DMS 273 treated with DMSO at 0.1 percent for 48 hours (cell line): ENCODE measurements at places on chromosomes 2 and 18.

DNA sequence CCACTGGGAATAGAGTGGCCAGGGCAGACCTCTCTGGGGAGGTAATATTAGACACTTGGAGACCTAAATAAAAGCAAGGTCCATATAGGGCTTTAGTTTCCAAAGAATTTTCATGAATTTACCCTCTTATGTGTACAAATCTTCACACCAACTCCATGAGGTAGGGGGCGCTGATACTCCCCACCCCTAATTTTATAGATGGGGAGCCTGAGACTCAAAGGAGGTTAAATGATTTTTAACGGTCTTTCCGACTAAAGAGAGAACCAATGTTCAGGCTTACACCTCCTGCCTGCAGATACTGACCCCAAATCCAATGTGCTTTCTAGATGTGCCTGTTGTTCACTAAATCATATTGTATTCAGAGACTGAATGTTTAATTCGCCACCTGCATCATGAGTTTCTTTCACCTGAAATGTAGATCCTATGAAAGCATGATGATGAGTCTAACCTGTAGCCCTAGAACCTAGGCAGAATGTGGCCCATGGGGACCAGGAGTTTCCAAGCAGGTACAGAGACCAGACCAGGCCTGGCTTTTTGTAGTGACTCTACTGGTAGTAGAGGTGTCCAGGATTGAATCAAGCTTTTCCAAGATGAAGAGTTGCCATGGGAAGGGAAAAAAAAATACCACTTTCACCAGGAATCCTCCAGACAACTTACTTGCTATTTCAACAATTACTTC lies 16.8 kb upstream of the PAX3 start:
- DNase-seq = no peak

DNA sequence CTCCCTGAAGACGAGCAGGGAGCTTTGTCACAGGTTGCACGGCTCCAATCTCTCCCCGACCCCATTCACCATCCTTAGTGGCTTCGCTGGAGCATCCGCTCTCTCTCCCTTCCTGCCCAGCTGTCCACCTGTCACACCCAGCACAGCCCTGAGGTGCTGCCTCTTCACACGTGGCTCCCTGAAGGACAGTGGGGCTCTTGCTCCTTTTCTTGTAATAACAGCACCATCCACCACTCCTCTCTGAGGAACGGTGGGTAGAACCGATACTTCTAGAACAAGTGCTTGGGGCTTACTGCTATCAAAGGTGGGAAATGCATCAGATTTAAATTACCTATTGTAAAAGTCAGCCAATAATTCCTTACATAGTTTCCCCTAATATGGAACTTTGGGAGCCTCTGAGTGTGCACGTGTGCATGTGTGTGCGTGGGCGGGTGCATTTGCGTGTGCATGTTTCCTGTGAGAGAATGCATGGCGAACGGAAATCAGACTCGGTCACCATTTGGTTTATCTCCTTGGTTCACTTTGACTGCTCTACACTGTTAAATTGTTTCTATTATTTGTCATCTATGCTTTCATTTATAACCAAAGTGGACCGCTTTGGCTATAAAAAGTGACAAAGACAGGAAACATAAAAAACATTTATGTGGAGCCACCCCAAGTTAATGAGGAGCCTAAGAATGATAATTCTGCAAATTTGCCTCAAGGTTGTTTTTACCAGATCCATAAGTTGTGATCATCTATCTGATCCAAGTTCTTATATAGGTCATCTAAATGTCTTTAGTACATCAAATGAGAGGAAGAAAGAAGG lies 39.1 kb downstream of the KLHL29 start:
- no peak for DNase-seq

DNA sequence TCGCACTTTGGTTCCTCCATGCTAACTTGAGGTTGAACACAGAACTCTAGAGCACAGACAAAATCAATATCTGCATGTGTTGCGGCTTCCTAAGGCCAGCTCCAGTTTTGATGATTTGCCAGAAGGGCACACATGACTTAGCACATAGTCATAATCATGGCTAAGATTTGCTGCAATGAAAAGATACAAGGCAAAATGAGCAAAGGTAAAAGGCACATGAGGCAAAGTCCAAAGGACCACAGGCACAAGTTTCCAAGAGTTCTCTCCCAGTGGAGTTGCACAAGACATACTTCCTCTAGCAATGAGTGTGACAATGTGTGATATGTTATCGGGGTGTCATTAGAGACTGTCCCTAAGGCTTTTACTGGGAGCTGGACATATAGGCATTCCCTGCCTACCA lies 24.2 kb upstream of the CXXC1 start:
- no peak for DNase-seq

DNA sequence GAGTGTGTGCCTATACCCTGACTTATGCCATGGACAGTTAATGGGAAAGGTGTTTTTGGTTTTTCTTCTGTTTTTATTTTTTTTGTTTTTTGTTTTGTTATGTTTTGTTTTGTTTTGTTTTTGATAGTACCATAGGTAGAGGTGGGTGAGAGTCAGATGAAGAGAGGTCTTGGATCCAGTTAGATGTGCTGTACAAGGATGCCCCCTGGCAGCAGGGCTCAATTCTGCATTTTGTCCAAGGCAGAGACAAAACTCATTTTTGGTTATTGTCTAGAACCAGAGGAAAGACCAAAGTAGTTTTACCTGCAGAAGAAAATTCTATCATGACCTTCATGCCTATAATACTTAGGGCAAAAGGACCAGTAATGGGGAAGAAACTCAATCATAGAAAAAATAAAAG lies 48.5 kb downstream of the SLC5A7 start:
- no peak for DNase-seq

GRCh38 chr2:111884592-111884964 lies 585 bp upstream of the ANAPC1 start:
- no peak for DNase-seq

- DNase-seq = no peak
Measured at GRCh38 chr2:23636426-23636825, 251.4 kb downstream of the KLHL29 start.

DNA sequence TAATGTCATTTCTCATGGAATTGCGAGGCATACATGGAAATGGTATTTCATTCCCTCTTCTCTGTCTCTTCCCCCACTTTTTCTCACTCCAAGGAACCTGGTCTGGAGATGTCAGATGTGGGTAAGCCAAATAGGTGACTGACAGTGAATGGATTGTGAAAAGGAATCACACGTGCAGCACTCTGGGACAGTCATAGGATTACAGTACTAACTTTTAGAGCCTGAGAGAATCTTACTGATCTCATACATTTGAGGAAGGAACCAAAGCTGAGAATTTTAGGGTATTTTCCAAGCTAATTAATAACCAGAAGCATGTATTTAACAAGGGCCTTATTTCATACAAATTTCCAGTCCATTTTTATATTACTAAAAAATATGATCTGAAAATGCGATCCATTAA lies 58.1 kb upstream of the ERBB4 start:
- DNase-seq = no peak
